ENCODE measurements at places on chromosomes 2 and 18.
A peak's percentile ranks its signal among the peaks of the same experiment; 100 is the strongest.

GRCh38 chr2:99430614-99431291 lies 59.1 kb downstream of the REV1 start:
- no peak for DNase-seq

GRCh38 chr2:239758279-239758877 lies 266.8 kb downstream of the NDUFA10 start:
- DNase-seq, result peak; percentile 84

GRCh38 chr2:206361407-206362045 lies 81.8 kb upstream of the ADAM23 start:
- no peak for DNase-seq

GRCh38 chr2:153972412-153972811 lies 100.7 kb downstream of the GALNT13 start:
- no peak for DNase-seq

- DNase-seq, result no peak
These were observed 964.9 kb upstream of the ACVR2A start for GRCh38 chr2:146879882-146880281.

DNA sequence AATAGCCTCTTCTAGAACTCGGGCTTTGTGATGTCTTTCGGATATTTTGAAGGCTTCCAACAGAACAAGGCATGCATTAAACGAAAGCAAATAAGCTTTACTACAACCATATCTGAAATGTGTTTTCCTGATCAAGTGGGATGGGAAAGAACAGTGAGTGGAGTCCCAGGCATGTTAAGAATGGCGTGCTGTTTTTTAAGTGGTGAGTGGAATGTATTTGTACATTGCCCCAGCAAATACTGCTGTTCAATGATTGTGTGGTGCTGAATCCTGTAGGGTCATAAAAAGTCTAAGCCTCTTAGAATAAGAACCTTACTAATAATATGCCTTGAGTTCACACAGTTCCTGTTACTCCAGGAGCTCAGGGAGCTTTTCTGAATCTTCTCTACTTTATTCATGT lies 52.5 kb downstream of the POMC start:
- no peak for DNase-seq
